ENCODE measurements at places on chromosomes 2 and 18.

- no peak for DNase-seq
Observed at GRCh38 chr2:127680706-127681287, 5.5 kb upstream of the LIMS2 start.

DNA sequence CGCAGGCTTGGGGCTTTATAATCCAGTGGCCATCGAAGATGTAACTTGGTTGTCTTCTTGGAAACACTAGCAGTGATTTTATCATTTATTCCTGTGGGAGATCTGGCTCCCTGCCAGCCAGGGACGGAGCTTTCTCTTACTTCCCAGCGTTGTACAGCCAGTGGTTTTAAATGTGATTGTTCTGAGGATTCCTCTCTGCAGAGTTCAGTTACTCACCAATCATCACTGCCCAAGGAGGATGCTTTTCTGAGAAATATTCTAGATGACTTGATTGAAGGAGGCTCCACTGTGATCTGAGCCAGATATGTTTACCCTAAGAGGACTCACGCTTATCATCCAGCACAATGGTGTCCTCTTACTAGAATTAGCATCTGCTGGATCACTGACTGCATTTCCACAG is 744.3 kb downstream of the RNF144A start:
- no peak for DNase-seq

DNA sequence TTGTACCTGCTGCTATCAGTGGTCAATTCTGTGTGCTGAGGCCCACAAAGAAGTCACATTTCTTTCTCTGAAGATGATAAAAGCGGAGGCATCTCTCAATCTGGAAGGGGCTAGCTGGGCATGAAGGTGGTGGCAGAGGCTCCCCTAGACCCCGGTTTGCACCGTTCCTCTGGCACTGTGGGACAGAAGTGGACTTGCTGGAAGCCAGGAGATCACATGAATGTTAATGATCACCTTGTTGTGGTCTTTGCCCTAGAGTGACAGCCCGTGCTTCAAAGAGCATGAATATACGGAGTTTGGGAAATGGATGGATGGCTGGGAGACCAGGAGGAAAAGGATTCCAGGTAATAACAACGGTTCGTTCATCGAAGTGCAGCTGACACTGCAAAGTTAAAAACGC is 20.2 kb downstream of the ALLC start:
- DNase-seq = no peak

- DNase-seq = no peak
Observed at GRCh38 chr18:52869349-52869923, 529.4 kb downstream of the DCC start.

DNA sequence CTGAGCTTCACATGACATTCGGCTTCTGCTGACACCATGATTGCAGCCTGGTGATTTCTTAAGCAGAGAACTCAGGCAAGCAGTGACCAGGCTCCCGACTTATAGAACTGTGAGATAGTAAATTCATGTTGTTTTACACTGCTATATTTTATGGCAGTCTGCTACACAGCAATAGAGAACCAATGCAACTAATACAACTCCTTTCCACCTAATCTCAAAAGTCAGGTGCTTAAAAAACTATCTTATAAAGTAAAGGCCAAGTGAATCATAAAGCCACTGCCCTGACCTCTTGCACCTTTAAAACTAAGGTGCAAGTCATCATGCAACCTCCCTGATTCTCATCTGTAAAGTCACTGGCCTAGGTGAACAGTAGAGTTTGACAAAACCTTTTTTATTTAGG is 95.3 kb upstream of the GLS start:
- DNase-seq = no peak

DNA sequence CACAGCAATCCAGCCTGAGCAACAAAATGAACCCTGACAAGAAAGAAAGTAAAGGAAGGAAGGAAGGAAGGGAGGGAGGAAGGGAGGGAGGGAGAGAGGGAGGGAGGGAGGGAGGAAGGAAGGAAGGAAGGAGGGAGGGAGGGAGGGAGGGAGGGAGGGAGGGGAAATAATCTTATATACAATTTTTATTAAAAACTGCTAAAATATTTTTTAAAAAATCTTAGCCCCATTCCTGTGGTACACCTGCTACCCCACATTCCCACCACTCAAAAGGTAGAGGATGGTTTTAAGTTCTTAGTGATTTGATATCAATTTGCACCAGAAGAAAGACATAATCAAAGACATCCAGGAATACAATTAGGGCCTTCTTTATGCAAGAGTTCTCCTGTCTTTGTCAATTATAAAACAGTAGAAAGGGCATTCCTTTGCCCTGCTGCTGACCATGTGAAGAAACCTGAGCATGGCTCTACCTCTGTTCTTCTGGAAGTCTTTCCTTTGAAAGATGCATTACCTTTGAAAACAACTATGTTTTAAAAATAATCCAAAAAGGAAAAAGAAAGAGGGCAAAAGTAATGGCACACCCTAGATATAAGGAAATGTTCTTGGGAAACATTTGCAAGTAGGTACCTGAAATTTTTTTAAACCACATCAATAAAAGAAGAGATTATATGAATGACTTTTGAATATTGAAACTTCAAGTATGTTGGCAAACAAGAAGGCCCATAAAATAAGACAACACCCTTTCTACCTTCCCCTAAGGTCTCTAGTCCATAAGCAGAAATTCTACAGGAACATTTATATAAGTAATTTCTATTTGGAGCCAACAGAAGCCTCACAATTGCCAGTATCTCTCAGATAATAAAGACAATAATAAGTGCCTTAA is 33.7 kb upstream of the ACVR2A start:
- DNase-seq = no peak

- DNase-seq = no peak
Observed at GRCh38 chr2:179859523-179859922, 1.9 kb downstream of the ZNF385B start.

DNA sequence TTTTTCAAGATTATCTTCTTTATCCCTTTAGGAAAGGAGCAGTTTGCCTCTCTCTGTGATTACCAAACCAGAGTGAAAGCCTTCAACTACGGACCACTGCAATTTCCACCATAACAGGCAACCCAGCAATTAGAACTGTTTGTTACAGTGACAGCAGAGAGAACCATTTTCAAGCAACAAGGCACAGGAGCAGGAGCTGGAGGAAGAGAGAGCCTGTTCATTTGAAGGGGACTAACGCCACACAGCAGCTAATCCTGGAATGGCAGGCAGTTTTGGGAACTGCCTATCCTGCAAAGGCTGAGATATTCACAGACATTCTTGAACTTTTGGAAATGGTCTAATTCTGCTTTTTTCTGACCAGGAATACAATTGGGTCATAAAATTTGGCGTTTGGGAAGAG is 1541.9 kb upstream of the PIK3C3 start:
- DNase-seq = no peak

- DNase-seq = no peak
Observed at GRCh38 chr2:201219328-201220096, 36.6 kb downstream of the CASP10 start.

DNA sequence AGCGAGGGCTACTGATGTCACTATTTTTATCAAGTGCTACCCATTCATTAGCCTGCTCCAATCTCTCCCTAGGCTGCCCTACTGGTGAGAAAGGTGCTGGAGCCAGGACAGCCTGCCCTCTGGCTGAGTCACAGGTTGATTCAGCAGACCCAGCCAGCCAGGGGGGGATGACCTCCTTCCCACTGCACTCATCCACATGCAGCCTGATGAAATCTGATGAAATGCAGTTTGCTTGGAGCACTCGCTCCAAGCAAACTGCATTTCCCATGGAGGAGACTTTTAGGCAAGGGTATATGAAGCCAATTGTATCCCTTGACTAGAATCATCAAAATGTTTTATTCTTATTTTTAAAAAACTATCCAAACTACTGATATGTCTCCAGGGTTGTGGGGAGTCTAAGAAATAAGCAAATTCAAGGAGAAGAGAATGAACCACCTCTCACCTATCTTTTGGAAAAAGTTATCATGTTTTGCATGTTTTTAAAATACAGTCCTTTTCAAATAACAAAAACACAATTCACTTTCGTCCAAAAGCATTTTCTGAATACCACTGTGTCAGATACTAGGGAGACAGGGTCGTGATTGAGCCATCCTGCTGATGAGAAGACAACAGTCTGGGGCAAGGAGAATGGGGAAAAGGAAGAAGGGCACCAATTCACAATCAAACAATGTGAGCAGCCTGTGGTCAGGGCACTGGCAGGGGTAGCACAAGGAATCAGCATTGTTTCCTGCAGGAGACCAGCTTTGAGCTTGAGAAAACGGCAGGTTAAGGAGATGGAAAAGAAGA is 128.3 kb downstream of the AFF3 start:
- DNase-seq = no peak

DNA sequence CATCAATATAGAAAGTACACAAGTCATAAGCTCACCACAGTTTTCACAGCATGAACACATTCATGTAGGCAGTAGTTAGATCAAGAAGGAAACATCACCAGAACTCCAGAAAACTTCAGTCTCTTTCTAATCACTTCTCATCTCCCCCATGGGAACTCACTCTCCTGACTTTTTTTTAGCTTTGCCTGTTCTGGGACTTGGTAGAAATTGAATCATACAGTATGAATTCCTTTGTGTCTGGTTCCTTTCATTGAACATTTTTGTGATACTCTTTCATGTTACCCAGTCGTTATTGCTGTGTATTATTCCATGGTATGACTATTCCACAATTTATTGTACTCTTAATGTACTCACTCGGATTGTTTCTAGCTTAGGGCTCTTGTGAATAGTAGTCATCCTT is 160.2 kb downstream of the TAF4B start:
- DNase-seq = no peak

DNA sequence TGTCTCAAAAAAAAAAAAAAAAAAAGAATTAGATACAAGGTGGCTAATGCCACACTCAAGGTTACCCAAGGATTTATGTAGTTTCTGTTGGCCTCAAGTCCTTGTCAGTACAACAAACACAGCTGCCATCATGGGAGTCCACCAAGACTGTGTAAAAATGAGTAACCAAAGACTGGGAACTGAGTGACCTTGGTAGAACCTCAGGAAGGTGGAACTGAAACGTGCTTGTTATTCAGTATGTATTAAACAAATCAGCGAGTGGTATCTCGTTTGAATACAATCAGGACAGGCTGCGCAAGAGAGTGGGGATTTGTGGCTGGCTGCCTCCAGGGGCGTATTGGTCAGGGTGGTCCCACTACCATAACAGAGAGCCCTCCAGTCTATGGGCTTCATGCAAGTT is 1.6 kb upstream of the SFTPB start:
- no peak for DNase-seq

DNA sequence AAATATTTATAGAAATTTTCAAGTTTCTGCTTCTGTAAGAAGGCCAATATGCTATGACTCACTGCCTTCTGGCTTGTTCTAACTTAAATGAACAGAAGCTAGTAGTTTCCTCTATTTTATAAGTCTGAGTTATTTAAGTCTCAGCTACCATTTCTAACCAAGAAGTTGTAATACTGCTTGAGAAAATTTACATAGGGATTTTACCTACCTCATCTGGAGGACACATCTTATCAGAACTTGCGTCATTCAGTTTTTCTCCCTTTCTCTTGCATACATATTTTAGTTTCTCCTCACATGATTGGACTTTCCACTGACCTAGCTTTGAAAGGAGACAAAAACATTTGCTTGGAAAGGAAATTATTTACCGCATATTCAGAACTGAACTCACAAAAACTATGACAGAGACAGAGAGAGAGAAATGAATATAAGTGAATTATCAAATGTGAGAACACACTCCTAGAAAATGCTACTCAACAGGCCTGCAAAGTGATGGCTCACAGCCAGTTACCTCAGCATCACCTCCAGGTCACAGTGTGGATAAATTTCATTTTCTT is 81.1 kb upstream of the CD302 start:
- no peak for DNase-seq

DNA sequence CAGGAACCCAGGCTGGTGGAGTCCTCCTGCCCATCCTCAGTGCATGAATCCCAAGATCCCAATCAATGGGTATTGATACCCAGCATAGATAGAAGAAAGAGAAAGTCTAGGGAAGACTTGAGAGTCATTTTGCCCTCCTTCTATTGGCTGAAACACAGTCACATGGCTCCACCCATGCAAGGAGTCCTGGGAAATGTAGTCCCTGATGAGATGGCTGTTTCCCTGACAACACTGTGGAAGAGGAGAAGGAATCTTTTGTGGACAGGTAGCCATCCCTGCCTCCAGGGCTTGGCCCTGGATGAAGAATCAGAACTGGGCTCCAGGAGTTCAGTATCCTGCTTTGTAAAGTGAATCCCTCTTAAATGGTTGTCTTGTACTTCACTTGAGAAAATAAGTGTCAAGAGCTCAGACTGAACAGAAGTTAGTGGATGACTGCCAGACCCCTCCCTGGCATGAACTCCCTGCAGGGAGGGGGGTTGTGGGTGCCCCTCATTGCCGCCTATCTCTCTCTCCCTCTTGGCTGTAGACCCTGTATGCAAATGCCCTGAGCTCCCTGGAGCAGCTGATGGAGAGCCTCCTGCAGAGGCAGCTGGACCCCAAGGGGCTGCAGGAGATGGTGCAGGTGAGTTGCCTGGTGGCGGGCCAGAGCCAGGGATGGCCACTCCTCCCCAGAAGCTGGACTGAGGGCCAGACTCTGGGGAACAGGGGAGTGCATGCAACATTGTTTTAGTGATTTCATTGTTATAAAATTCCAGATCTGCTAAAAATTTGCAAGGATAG is 36.1 kb downstream of the MROH2A start:
- DNase-seq = no peak

DNA sequence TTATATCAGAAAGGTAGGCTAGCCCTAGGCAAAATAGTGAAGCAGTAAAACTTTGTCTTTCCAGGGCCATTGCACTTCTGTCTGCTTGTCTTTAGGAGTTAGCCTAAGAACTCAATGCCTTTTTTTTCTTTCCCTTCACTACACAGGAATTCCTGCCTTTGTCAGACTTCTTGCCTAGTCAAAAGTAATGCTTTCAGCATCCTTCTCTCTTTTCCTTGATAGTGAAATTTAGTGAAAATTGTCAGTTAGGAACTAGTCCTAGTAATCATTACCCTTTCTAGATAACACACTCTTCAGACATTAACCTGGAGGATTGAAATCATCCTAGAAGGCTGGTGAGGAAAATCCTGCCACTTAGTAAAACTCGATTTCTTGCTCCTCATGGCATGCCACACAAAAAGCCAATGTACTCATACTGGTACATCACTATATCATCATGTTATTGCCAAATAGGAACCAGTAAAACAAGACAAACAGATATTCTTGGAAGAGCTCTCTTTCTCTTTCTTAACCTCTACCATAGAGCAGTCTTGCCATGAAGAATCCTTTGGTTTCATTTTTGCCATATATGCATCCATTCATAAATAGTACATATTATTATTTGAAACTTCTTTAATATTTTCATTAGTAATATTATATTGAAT is 320.5 kb downstream of the CTNNA2 start:
- DNase-seq = no peak

GRCh38 chr2:127193967-127194280 is 26.2 kb downstream of the CYP27C1 start:
- no peak for DNase-seq

GRCh38 chr2:10738192-10738591 is 16.8 kb downstream of the ATP6V1C2 start:
- no peak for DNase-seq

- no peak for DNase-seq
Observed at GRCh38 chr2:12081481-12082210, 335.2 kb downstream of the LPIN1 start.

- DNase-seq = no peak
Observed at GRCh38 chr18:8856769-8857393, 151.5 kb downstream of the MTCL1 start.
